ENCODE measurements at places on chromosomes 1 and 21.

- DNase-seq = no peak
Measured at GRCh38 chr1:27403931-27404330, 11.5 kb downstream of the GPR3 start.

GRCh38 chr1:234725177-234726132 is 115.5 kb upstream of the IRF2BP2 start:
- peak; percentile 26 for DNase-seq

GRCh38 chr1:53376742-53377437 is 49.0 kb upstream of the LRP8 start:
- DNase-seq = no peak

DNA sequence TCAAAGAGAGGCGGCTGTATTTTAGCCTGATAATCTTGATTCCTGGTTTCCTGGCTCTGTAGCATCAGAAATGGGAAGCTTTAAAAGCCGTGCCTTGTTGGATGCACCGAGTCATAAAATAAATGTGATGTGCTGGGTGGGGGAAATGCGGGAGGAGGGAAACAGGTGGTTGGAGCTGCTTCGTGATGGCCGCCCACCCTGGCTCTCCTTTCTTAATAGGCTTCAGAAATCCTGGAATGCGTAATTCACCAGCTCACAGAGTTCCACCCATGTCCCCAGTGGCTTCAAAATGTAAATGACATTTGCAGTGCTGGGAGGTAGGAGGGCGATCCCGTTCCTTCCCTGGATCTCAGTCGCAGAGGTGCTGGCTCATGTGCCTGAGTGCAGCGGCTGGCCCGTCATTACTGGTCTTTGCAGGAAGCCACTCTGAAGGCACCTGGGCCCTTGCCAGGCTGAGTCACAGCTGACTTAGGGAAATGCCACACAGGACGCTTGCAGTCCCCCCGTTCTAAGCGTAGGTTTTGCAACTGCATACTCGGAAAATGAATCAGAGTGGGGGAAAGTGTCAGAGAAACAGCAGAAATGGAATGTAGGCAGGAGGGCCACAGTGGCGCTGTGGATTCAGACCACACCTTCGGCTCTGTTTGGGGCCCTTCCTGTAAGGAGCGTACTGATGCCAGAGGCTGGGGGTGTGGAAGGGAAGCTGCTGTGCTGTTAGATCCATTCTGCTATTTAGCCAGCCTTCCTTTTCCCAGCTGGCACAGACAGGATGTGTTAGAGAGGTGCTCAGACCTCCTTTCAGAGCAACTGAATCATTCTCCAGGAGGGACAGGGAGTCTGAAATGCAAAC is 37.6 kb downstream of the GALNT2 start:
- peak; percentile 100 for DNase-seq

DNA sequence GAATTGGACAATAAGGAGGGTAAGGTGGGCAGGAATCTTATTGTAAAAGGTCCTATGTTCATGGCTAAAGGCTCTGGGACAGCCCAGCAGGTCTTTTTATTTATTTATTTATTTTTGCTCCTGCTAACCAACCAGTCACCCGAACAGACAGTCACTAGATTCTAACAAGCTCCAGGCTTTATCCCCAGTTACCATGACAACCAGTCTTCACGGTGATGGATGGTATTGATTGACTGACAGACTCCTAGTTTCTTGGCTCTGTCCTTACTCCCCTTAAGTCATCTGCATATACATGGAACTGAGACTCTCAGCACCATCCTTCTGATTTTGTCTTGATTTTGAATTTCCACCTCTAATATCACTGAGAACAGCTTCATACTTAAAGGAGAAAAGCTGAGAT is 44.3 kb downstream of the C8A start:
- DNase-seq = no peak

Measured in cardiac fibroblast (primary cell).